ENCODE measurements at places on chromosomes 4 and X.

DNA sequence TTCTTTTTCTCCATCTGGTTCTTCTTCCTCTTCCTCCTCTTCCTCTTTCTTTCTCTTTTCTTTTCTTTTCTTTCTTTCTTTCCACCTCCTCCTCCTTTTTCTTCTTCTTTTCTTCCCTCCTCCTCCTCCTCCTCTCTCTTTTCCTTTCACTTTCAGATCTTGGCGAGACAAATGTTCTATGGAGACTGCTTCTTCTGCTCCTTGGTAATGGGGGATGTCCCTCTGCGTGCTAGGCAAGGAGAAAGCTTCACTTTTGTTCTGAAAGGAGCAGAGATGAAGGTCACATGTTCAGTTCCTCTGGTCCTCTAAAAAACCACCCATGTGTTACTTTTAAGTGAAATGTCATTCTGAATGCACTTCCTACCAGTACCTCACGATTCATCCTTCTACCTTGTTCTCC lies 33.2 kb downstream of the NBDY start:
- DNase-seq: no peak

DNA sequence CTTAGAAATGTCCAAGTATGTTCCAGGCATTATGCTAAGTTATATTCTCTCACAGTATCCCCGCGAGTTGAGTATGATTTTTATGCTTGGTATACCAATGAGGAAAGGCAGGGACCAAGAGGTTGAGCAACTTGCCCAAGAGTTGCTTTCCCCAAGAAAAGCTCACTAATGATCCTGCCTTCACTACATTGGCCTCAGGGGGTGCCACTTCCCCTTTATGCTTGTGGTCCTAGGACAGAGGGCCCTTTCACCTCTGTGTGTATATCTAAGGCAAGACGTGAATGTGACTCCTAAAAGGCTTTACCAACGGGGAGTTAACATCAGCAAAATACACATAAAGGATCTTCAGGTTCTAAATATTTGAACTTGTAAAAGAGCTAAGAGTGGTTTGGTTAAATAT lies 164.4 kb upstream of the CPEB2 start:
- no peak for DNase-seq

DNA sequence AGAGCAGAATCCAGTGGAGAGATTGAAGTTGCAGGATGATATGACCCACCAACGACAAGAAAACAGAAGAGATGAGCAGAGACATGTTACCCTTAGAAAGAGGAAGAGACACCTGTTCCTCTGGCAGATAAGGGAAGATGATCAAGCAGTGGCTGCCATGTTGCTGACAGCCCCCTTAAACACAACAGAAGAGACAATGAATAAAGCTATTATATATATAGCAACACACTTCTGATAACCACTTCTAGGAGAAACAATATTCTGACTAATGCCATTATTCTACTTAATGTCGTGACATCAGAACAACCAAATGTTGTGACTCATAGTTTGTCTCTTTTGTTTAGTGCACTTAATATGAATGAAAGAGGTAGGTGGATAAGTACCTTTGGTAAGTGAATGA lies 44.9 kb downstream of the SH3RF1 start:
- DNase-seq: no peak

GRCh38 chrX:104707572-104707971 lies 141.6 kb downstream of the IL1RAPL2 start:
- no peak for DNase-seq

GRCh38 chr4:148112231-148112982 lies 329.8 kb downstream of the NR3C2 start:
- DNase-seq: no peak

- DNase-seq: no peak
Observed at GRCh38 chr4:43048570-43048969, 156.1 kb downstream of the GRXCR1 start.

DNA sequence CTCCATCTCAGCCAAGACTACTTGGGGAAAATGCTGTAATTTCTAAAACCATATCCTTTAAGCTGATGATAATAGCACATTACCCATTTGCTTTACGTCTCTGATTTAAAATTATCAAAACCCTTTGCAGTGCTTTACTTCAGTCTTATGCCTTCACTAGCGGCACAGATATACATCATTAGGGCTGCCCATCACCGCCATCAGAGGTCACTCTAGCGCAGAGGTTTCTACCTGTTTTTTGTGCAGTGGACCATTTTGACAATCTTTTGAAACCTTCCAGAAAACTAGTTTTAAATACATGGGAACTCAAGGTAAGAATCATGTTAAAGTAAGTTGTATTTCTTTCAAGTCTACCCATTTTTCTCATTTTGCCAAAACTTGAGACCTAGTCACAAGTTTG lies 592.5 kb downstream of the PPARGC1A start:
- DNase-seq: no peak

DNA sequence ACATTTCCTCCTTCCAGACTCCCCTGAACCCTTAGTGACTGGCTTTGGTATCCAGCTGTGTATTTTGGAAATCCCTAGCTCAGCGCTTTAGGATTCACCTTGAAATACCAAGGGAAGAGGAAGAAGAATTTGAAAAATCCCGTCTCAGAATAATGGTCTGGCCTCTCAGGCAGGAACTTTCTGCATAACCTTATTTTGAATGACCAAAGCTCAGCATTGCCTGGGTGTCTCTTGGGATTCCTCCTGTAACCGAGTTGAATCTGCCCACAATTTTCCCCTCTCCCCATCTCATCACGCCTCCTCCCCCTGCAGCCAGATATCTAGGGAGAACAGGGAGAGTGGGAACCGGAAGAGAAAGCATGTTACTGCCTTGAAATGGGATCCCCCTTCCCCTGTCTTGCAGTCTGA lies 116.2 kb downstream of the SMIM20 start:
- DNase-seq: no peak

GRCh38 chr4:156194896-156195295 lies 241.2 kb upstream of the CTSO start:
- DNase-seq: no peak

DNA sequence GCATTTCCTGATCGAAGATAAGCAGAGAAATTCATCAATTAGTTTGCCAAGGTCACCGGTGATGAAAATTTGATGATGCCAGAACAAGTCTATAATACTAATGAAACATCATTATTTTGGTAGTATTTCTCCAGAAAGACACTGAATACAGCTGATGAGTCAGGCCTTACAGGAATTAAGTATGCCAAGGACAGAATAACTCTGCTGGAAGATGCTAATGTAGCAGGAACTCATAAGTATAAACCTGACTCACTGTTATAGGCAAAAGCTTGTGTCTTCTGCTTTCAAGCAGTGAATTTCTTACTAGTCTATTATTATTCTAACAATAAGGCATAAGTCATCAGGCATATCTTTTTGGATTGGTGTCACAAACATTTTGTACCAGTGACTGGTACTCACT lies 1825.1 kb upstream of the IGFBP7 start:
- no peak for DNase-seq

GRCh38 chr4:169116270-169116901 lies 106.3 kb upstream of the CBR4 start:
- DNase-seq: no peak

- DNase-seq: no peak
Observed at GRCh38 chr4:114860786-114861185, 252.6 kb downstream of the NDST4 start.

- DNase-seq: no peak
Observed at GRCh38 chr4:100555611-100556337, 38.0 kb upstream of the EMCN start.

GRCh38 chr4:186669159-186669731 lies 54.4 kb downstream of the FAT1 start:
- no peak for DNase-seq

DNA sequence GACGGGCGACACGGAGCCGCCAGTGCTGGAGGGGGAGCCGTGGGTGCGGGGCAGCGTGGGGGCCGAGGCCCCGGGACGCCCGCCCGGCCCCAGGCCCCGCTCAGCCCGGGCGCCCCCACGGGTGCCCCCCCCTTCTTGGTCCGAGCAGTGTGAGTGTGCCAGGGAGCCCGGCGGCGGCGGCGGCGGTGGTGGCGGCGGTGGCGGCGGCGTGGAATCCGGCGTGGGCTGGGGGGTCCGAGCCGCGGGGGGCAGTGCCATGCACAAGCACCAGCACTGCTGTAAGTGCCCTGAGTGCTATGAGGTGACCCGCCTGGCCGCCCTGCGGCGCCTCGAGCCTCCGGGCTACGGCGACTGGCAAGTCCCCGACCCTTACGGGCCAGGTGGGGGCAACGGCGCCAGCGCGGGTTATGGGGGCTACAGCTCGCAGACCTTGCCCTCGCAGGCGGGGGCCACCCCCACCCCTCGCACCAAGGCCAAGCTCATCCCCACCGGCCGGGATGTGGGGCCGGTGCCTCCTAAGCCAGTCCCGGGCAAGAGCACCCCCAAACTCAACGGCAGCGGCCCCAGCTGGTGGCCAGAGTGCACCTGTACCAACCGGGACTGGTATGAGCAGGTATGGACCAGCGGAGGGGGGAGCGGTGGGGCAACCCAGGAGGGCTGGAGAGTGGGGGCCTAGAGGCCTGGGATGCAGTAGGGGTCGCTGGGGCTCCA lies 466 bp downstream of the DLG3 start:
- no peak for DNase-seq

GRCh38 chrX:87901060-87901459 lies 383.5 kb downstream of the KLHL4 start:
- DNase-seq: no peak

DNA sequence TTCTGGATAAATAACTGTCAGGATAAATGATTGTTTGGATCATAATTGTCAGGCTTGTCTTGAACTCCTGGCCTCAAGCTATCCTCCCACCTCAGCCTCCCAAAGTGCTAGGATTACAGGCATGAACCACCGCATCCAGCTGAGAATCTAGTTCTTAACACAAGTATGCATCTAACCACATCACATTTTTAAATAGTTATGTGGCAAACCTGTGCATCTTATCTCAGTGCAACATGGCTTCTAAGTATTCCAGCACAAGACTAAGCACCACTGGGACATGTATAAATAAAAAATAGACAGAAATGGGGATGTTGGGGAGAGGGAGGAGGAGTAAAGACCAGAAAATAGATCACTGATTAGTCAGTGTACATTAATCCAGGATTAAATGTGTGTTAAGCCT lies 74.7 kb upstream of the TBL1X start:
- no peak for DNase-seq

DNA sequence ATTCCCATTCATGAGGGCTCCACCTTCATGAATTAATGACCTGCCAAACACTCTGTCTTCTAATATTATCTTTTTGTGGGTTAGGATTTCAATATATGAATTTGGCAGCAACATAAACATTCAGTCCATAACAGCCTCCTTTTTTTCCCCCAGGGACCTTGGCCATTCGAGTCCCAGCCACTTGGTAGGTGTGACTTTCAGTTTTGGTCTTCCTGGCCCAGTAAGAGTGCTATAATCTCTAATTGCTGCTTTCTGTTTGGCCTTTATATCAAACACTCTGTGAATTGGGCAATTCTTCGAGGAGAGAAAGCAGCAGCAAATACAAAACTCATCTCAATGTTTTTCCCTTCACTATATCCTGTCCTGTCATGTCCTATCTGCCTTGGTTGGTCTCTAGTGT lies 12.4 kb upstream of the RADX start:
- no peak for DNase-seq

- no peak for DNase-seq
Observed at GRCh38 chr4:23932186-23932585, 42.3 kb upstream of the PPARGC1A start.

GRCh38 chr4:130183766-130184165 lies 1087.8 kb downstream of the C4orf33 start:
- DNase-seq: no peak

DNA sequence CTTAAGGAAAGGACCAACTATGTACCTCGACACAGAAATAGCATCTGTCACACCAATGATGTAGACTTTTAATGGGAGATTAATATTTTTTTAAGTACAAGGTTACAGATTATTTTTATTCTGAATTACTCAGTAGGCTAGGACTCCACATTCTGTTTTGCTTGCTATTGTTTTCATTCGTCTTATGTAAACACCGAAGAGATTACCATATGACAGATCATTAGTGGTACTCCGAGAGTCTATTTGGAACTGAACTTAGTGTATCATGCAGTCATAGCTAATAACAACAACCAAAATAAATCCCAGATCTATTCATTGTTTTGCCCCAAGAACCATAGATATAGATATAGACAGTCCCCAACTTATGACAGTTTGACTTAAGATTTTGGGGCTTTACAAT lies 139.7 kb upstream of the SPRY1 start:
- DNase-seq: no peak

GRCh38 chr4:24209906-24210305 lies 320.1 kb upstream of the PPARGC1A start:
- DNase-seq: no peak
